Naive thymus-derived CD8-positive, alpha-beta T cell (primary cell): ENCODE measurements at places on chromosomes 7 and 10.
A peak's percentile ranks its signal among the peaks of the same experiment; 100 is the strongest.

- no peak for DNase-seq
Measured at GRCh38 chr7:25659841-25660240, 431.6 kb upstream of the NPVF start.

- DNase-seq = no peak
Measured at GRCh38 chr7:26198781-26199169, 1.8 kb downstream of the HNRNPA2B1 start.

GRCh38 chr7:158471716-158472115 lies 115.9 kb downstream of the PTPRN2 start:
- DNase-seq = no peak

DNA sequence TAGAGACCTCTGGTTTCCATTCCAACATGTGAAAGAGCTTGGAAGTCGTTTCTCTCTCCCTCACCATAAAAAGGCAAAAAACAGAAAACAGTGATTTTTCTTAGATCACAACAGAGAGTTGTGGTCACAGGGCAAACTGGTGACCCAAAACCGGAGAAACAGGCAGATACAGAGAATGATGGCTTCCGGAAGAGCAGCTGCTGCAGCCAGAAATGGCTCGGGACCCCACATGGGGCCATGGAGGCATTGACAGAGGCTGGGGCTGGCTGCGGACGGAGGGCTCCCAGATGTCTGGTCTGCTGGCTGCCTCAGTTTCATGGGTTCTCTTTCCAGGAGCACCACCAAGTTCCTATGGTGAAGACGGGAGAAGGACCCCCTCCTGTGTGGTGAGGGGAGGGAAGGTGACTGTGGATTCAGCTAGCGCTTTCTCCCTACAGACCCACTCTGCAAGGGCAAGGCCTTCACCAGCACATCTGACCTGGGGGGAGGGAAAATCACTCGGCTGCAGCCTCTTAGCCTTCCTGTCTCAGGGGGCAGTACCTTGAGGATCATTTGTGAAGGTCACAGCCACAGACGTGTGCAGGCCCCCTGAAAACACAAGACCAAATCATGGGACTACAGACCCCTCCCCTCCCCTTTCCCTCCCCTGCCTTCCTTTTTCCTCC lies 81.4 kb downstream of the WDR37 start:
- DNase-seq = no peak

DNA sequence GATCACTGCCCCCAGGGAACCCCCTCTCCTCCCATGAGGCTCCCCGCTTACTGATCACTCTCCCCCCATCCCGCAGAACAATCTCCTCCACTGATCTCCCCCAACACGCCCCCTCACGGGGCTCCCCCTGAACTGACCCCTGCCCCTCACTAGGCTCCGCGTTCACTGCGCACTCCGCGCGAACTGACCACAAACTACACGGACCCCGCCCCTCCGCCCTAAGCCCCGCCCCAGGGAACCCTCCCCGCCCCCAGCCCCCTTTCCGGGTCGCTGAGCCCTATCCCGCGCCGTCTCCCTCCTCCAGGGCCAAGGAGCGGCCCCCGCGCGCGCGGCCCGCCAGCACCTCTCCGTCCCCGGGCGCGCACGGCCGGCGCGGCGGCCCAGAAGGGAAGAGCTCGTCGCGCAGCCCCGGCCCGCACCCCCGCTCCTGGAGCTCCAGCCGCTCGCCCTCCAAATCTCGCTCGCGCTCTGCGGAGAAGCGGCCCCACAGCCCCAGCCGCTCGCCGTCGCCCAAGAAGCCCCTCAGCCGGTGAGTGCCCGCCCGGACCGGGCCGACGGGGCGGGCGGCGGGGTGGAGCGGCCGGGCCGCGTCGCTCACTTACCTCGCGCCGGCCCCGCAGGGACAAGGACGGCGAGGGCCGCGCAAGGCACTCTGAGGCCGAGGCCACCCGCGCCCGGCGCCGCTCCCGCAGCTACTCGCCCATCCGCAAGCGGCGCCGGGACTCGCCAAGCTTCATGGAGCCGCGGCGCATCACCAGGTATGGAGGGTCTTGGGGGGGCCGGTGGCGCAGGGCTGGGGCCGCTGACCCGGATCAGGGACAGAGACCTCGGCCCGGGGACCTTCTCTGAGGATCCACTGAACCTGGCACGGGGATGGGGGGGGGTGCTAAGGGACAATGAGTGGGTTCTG lies 19.9 kb upstream of the HSPB1 start:
- DNase-seq = no peak

DNA sequence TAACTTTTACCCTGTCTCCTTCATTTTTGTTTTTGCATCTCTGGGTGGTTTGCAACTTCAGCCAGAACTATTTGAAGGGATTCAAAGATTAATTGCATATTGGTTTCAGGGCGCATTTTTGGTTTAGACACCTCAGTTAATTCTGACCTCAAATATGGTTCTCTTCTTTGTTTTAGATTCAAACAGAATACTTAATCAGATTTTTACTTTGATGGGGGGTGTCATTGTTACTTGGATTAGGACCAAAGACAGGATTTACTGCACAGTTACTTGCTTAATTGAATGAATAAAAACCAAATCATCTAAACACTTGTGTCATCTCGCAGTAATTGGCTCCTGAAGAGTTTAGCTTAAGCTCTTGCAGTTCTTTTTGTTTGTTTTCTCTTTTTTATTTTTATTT lies 100.9 kb downstream of the PHTF2 start:
- DNase-seq = no peak

GRCh38 chr10:34491678-34492077 lies 323.4 kb downstream of the PARD3 start:
- DNase-seq = no peak

DNA sequence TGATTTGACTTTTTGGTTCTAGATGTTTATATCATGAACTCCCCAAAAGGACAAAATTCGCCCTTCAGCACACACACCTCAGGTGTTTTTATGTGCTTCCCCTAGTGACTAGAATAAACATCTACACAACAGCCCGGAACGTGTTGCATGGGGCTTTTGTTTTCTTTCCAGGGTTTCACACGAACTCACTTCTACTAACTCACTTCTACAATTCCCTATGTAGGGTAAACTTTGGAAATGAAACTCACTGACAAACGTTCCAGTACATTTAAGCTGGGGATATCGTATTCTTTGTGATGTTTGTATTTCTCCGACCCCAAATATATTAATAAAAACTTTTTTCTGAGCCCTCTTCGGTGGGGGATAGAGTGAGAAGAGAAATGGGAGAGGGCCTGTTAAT lies 1.4 kb downstream of the TRA2A start:
- peak; percentile 45 for DNase-seq

DNA sequence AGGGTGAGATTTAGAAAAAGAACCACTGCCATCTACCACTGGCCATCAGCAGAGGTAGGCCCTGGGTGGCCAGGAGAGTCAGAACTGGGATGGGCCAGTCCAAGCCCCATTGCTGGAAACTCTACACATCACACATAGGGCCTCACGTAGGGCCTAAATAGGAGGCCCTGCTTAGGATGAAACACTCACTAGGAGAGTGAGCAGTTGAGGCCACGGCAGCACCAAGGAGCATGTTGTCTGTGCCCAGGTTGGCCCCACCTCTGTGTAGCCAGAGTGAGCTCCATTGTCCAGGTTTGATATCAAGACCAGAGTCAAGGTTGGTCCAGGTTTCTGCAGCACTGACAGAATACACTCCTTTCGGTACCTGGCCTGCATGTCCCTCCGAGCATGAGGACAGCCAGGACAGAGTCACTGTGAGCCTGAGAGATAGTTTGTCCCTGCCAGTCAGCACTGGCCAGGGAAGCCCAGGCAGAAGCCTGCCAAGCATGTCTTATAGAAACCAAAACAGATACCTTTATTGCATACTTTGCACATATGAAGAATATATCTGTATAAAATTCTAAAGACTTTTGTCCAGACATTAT lies 77.9 kb upstream of the CAMK2B start:
- DNase-seq = no peak

GRCh38 chr7:157731126-157731525 lies 394.3 kb downstream of the DNAJB6 start:
- DNase-seq = no peak

- no peak for DNase-seq
Measured at GRCh38 chr10:13885238-13885990, 298.6 kb downstream of the PRPF18 start.

DNA sequence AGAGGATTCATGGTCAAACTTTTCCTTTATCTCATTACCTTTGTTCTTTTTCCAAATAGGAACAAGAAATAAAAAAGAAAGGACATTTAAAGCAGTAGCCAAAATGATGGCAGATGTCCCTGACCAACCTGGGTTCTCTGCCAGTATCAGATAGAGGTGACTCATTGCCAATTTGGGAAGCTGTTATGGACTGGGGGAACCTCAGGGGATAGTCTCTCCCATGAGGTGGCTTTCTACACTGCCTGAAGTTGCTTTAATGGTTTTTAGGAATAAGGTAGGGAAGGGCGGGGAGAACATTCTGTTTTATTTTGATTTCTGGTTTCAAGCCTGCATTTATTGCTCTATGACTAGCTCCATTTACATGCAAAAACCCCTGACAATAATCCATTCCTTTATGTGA lies 457.9 kb upstream of the TPK1 start:
- DNase-seq = no peak

DNA sequence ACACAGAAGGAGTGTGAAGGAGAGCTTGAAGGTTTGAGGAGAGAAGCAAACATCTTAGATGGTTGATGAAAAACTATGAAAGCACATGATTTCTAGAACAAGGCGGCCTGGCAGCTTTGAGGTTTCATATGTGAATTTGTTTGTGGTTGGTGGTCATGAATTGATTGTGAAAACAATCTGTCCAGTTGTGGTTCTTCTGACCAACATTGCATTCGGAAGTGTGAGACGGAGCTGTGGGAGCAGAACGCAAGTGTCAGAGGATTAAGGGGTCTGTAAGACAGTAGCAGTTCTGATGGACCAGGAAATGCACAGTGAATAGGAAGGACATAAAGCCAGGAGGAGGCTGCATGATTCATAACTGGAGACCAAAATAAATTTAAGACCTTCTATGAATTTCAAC lies 594.6 kb downstream of the NXPH1 start:
- DNase-seq = no peak

DNA sequence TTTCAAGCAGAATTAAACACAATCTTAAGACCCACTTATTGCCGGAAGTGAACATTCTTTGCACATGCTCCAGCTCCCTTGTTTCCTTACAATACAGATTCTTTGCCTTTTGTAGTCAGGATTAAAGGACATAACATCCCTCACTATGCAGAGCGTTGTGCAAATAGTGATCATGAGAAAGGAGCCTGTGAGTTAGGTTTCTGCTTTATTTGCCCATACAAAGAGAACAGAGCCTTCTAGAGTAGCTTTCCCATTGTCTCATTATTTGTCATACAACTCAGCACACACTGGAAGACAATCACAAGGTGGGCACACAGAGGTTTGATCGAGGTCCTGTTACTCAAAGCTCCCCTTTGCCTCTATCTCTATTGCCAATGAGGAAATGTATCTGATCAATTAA lies 48.2 kb upstream of the WDR11 start:
- DNase-seq = no peak

- no peak for DNase-seq
Measured at GRCh38 chr10:98257961-98258360, 10.0 kb downstream of the LOXL4 start.

- no peak for DNase-seq
Measured at GRCh38 chr7:71220210-71220695, 88.3 kb downstream of the GALNT17 start.

DNA sequence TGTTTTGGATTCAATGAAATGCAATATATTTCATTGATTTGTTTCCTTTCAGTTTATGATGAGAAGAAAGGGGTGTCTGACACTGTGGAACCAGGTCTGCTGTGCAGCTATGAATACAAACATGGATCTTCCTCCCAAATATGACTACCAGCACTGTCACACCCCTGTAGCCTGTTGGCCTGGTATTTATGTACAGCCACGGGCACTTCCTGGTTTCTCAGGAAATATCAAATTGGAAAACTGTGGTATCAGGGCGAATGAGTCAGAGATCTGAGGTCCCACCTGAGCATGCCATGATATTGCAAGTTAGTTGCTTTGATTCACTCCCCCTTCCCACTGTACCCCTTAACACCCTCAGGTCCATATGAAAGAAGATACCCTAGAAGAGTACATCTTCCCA lies 87.8 kb downstream of the DNMBP start:
- no peak for DNase-seq

GRCh38 chr7:71251706-71252105 lies 119.8 kb downstream of the GALNT17 start:
- DNase-seq = no peak

DNA sequence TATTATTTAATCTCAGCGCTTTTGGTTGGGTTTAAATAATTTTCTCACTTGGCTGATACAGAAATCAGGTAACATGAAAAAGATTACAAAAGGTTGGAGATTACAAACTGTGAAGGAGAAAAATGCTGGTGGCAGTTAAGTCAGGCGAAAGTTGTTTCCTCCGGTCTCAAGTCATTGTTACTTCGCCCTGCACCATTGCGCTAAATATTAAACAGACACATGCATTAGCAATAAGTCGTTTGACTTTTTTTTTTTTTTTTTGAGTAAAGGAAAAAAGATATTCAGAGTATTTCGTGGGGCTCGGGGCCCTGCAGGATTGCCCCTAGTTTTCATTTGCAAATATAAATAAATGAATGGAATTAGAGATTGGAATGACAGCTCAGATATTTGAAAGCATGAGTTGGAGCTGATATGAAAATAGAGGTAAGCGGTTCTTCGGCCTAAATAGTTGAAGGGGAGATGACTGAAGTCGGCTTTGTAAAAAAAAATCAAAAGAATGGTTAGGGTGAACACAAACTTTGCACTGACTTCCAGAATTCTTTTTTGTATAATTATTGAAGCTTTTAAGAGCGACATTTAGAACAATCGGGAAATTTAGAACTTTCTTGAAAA lies 914 bp downstream of the SDHAF3 start:
- DNase-seq = no peak

- DNase-seq = no peak
Measured at GRCh38 chr10:43980715-43981114, 332.0 kb upstream of the ZNF32 start.

DNA sequence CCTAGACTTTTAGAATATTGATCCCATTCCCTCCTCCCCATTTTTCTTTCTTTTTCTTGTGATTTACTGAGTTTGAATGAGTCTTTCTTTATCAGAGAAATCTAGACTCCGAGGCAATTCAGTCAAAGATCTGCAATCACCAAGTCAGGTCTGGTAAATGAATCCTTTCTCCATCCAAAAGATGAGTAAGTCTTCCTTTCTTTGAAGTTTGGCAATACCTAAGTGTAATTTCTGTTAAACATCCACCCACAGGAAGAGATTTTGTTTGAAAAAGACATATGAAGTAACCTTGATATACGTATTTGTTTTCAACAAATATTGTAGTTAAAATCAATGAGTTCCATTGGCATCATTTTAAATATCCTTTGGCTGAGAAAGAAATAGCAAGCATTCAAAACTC lies 58.3 kb downstream of the SLC39A12 start:
- DNase-seq = no peak
